ENCODE measurements at places on chromosomes 3 and 15. TPM values are rescaled to one million over a fixed set of nuclear protein-coding genes. Genes with fewer than 3 reads are reported as not detected.

Gene CACNA2D3
- not detected for polyA plus RNA-seq

DNA sequence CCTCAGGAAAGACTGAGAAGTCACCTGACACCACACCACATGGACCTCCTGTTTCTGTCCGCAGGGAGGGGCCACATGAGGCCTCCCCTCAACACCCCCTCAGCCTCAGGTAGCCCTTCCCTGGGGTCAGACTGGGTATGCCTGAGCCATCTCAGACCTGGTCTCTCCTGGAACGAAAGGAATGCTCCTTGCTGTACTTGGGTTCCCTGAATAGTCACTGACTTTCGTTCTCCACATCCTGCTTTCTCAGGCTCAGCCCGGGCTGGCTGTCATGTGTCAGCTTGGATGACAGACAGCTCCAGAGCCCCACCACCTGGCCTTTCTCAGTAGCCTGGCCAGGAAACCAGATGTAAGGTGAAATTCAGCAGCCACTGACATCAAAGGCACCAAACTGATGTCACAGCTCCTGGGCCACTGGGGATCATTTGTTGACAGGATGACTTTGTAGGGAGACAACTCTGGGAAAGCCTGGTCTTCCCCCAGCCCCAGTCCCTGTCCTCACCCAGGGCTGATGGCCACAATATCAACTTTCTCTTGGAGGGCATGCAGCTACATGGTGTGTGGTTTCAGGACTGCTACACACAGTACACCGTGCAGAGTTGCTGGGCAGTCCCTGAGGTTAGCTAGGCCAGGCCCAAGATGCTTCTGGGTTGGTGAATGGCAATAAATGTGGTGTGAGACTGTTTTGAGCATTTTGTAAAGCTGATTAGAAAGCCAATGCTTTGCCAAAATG lies 141.4 kb upstream of the MRPS22 start:
- H3K36me3 ChIP-seq: no peaks in the 10 kb centered on the region
- no peak for DNase-seq
- H3K4me3 ChIP-seq: no peak overlapping the region
- no peaks in the 10 kb centered on the region for H3K27me3 ChIP-seq
- H3K4me1 ChIP-seq: no peaks in the 10 kb centered on the region

- no peak overlapping the region for H3K4me3 ChIP-seq
- no peak overlapping the region for H3K27ac ChIP-seq
- DNase-seq: no peak
- H3K4me1 ChIP-seq: no peaks in the 10 kb centered on the region
Measured at GRCh38 chr3:39809995-39810595, 686 bp downstream of the MYRIP start.

GRCh38 chr3:23475446-23475845 lies 272.3 kb downstream of the UBE2E2 start:
- peaks cover 6% of the 10 kb centered on the region for H3K4me1 ChIP-seq
- H3K27me3 ChIP-seq: no peaks in the 10 kb centered on the region
- H3K27ac ChIP-seq: no peak overlapping the region

- DNase-seq: no peak
- no peaks in the 10 kb centered on the region for H3K27me3 ChIP-seq
Measured at GRCh38 chr3:186239321-186239720, 122.7 kb downstream of the DGKG start.

- no peak for DNase-seq
- peaks cover 23% of the 10 kb centered on the region for H3K36me3 ChIP-seq
- peaks cover 8% of the 10 kb centered on the region for H3K4me1 ChIP-seq
- H3K4me3 ChIP-seq: no peak overlapping the region
- no peak overlapping the region for H3K27ac ChIP-seq
Measured at GRCh38 chr15:85754989-85755388, 39.7 kb downstream of the KLHL25 start.

DNA sequence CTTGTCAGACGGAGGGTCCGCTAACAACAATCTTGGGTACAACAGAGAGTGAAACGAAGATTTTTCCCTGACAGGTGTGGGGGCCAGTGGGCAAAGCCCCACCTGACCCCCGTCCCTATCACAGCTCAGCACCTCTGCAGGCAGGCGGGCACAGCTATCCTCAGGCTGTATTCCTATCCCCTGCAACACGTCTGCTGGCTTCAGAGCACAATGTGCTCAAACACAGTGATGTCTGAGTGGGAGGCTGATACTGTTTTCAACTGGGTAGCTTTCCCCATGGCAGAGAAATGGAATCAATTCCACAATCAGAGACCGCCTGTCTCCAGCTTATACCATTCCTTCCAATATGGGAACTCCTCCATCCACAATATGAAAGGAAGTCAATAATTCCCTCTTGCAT lies 28.0 kb downstream of the TLE3 start:
- H3K4me3 ChIP-seq: no peak overlapping the region
- no peak overlapping the region for H3K27ac ChIP-seq
- H3K4me1 ChIP-seq: no peaks in the 10 kb centered on the region
- no peaks in the 10 kb centered on the region for H3K27me3 ChIP-seq
- peaks cover 89% of the 10 kb centered on the region for H3K36me3 ChIP-seq
- no peak for DNase-seq

- DNase-seq: no peak
- no peaks in the 10 kb centered on the region for H3K27me3 ChIP-seq
- no peak overlapping the region for H3K27ac ChIP-seq
- H3K4me3 ChIP-seq: no peak overlapping the region
- H3K36me3 ChIP-seq: peaks cover 72% of the 10 kb centered on the region
Measured at GRCh38 chr3:39098473-39099000, 8.9 kb downstream of the GORASP1 start.

- H3K4me3 ChIP-seq: no peak overlapping the region
- H3K4me1 ChIP-seq: no peaks in the 10 kb centered on the region
- H3K27me3 ChIP-seq: no peaks in the 10 kb centered on the region
- no peaks in the 10 kb centered on the region for H3K36me3 ChIP-seq
- DNase-seq: no peak
- H3K27ac ChIP-seq: no peak overlapping the region
Measured at GRCh38 chr15:72421484-72421883, 23.4 kb downstream of the TMEM202 start.

Gene GALNT15
- polyA plus RNA-seq: not detected

DNA sequence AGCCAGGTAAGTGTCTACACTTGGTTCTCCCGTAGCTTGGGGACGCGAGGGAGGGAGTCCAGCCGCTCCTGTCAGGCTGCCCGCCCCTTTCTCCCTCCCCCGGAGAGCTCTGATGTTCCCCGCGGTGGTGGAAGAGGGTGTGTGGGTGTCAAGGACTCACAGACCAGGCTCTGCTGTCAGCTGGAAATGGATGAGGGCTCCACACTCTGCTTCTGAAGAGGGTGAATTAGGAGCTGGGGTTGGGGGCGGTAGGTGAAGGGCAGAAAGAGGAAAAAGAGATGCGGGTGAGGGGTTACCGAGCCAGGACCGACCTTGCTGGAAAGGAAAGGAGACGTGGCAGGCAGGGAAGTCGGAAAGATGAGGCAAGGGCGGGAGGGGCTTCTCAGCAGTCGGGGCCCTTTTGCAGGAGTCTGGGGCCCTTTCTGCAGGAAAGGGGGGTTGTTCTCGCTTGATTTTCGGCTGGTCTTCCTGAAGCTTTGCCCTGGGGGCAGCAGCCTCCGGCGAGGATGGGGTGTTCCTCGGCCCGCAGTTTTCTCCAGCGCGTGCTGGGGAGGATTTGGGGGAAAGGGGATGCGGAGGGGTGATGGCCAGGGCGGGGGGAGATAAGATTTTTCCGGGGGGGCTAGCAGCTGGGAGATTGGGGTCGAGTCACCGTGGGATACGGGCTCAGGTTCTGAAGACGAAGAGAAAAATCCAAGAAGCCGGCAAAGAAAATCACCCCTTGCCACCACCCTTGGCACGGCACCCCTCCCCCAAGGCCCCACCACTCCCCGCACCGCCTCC lies 602 bp upstream of the BAHD1 start:
- DNase-seq: no peak
- H3K4me1 ChIP-seq: peaks cover 25% of the 10 kb centered on the region
- H3K27ac ChIP-seq: no peak overlapping the region
- H3K4me3 ChIP-seq: peak overlapping the region; percentile 60

DNA sequence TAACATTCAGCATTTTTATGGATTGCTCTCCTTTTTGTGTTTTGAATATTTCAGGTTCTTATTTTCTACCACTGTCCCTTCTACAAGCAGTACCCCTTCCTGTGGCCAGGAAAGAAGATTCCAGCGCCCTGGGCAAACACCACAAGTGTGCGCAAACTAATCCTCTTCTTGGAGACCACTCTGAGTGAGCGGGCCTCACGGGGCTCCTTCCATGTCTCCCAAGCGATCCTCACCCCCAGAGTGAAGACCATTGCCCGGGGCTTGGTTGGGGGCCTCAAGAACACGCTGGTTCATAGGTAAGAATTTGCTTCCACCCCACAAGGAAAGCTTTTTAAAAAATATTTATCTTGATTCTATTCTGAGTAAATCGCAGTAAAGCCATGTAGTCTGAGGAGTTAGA lies 118.7 kb upstream of the ZBED2 start:
- H3K27ac ChIP-seq: no peak overlapping the region
- peaks cover 32% of the 10 kb centered on the region for H3K36me3 ChIP-seq
- H3K27me3 ChIP-seq: no peaks in the 10 kb centered on the region
- H3K4me1 ChIP-seq: no peaks in the 10 kb centered on the region
- no peak for DNase-seq

GRCh38 chr3:104359546-104359945 lies 1007.2 kb upstream of the ALCAM start:
- no peaks in the 10 kb centered on the region for H3K27me3 ChIP-seq
- no peak overlapping the region for H3K27ac ChIP-seq
- H3K4me1 ChIP-seq: no peaks in the 10 kb centered on the region
- H3K36me3 ChIP-seq: no peaks in the 10 kb centered on the region
- no peak for DNase-seq

Gene ERC2
- not detected for polyA plus RNA-seq

DNA sequence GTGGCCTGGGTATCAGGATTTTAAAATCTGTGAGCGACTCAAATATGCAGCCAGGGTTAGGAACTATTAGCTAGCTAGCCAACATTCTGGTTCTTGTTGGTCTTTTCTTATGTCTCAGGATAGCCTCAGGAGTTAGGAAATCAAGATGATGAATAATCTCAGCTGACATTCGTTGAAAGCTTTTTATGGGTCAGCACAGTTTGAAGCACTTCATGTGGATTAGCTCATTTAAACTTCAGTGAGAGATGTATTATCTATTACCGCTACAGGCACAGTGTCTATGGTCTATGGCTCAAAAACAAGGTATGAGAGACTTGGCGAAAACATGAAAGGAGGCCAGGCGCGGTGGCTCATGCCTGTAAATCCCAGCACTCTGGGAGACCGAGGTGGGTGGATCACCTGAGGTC lies 187.5 kb upstream of the THRB start:
- H3K36me3 ChIP-seq: no peaks in the 10 kb centered on the region
- no peaks in the 10 kb centered on the region for H3K4me1 ChIP-seq

DNA sequence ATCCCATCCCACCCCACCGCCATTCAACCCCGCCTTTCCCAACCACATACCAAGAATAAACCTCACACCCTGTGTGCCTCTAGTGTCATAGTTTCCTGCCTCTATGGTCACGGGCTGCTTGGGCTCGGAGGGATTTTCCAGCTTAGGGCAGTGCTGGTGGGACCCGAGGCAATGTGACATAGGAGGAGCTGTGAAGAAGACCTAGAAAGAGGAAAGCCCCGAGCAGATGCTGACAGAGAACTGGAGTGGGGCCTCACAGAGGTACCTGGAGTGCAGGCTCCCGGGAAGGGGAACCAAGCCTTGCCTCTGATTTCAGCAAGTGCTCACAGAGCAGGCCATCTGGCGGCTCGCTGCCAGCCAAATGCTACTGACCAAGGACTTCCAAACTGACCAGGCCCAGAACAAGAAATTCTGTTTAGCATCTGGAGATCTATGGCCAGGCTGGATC lies 27.5 kb downstream of the BHLHE40 start:
- H3K36me3 ChIP-seq: no peaks in the 10 kb centered on the region
- DNase-seq: no peak
- H3K27ac ChIP-seq: no peak overlapping the region

Gene ELL3
- polyA plus RNA-seq: 2.9 TPM

GRCh38 chr3:47705391-47705790 lies 76.3 kb downstream of the SMARCC1 start:
- no peak for DNase-seq
- no peaks in the 10 kb centered on the region for H3K27me3 ChIP-seq
- H3K4me3 ChIP-seq: no peak overlapping the region

GRCh38 chr15:75327491-75327890 lies 8.4 kb upstream of the COMMD4 start:
- no peak for DNase-seq
- no peak overlapping the region for H3K27ac ChIP-seq
- H3K36me3 ChIP-seq: no peaks in the 10 kb centered on the region
- no peak overlapping the region for H3K4me3 ChIP-seq
- no peaks in the 10 kb centered on the region for H3K4me1 ChIP-seq

Gene SMCO1
- not detected for polyA plus RNA-seq

GRCh38 chr3:69972672-69973071 lies 26.9 kb upstream of the SAMMSON start:
- no peaks in the 10 kb centered on the region for H3K36me3 ChIP-seq
- DNase-seq: no peak
- no peak overlapping the region for H3K4me3 ChIP-seq
- H3K4me1 ChIP-seq: no peaks in the 10 kb centered on the region
- H3K27ac ChIP-seq: no peak overlapping the region

- H3K27ac ChIP-seq: no peak overlapping the region
- no peak for DNase-seq
- H3K4me3 ChIP-seq: no peak overlapping the region
- no peaks in the 10 kb centered on the region for H3K36me3 ChIP-seq
Measured at GRCh38 chr3:24588629-24589512, 94.2 kb upstream of the THRB start.

DNA sequence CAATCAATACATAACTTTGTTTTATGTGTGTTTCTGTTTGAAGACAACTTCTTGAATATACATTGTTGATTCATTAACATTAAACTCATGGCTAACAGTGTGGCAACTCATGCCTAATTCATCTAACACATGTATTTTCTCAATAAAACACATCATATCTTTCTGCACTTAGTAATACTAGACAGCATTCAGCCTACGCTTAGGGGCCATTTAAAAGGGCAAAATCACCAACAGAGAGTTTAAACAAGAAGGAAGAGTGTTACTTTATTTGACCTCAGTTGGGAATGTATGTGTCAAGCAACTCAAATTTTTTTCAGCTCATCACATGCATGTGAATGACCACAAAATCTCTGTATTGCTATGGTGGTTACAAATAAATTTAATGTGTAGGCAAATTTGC lies 128.8 kb upstream of the AADACL2 start:
- no peak overlapping the region for H3K4me3 ChIP-seq
- H3K36me3 ChIP-seq: no peaks in the 10 kb centered on the region
- no peak overlapping the region for H3K27ac ChIP-seq
- H3K4me1 ChIP-seq: no peaks in the 10 kb centered on the region
- no peak for DNase-seq

- no peaks in the 10 kb centered on the region for H3K4me1 ChIP-seq
- H3K27ac ChIP-seq: no peak overlapping the region
- no peak overlapping the region for H3K4me3 ChIP-seq
- no peaks in the 10 kb centered on the region for H3K36me3 ChIP-seq
Measured at GRCh38 chr3:183941216-183941615, 56.5 kb upstream of the PARL start.

Gene GRK7
- polyA plus RNA-seq: not detected

DNA sequence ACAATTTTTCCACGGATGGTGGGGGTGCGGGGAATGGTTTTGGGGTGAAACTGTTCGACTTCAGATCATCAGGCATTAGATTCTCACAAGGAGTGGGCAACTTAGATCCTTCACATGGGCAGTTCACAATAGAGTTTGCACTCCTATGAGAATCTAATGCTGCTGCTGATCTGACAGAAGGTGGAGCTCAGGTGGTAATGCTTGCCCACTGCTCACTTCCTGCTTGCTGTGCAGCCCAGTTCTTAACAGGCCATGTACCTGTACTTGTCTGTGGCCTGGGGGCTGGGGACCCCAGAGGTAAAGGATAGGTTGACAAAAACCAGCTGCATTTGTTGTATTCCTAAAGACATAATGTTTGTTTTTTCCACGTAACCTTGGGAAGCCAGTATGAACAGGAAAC lies 16.0 kb downstream of the DZIP3 start:
- peaks cover 38% of the 10 kb centered on the region for H3K4me1 ChIP-seq
- no peaks in the 10 kb centered on the region for H3K27me3 ChIP-seq
- DNase-seq: peak; percentile 28

Gene CHRNA5
- polyA plus RNA-seq: not detected

Measured in naive thymus-derived CD4-positive, alpha-beta T cell (primary cell).